Umbilical cord (tissue), 2 donors: ENCODE measurements at places on chromosomes 3 and 15. TPM values are rescaled to one million over a fixed set of nuclear protein-coding genes. Genes with fewer than 3 reads are reported as not detected.

The RTP4 gene
- total RNA-seq: 0.72 TPM

- DNase-seq: no peak
Measured at GRCh38 chr15:65912235-65912634, 42.9 kb downstream of the RAB11A start.

GRCh38 chr3:77660718-77661117, 620.8 kb downstream of the ROBO2 start:
- no peak for DNase-seq

The SAXO2 gene
- 2.4 TPM for total RNA-seq

The ADGRG7 gene
- 2.9 TPM for total RNA-seq

The CYP11A1 gene
- total RNA-seq: 2.6 TPM

The CD200 gene
- total RNA-seq: 13.2 TPM
